Lung microvascular endothelial cell (primary cell): ENCODE measurements at places on chromosomes 5 and 9.

- DNase-seq, result no peak
Measured at GRCh38 chr9:12698986-12699385, 5.8 kb downstream of the TYRP1 start.

- peak; percentile 87 for DNase-seq
Measured at GRCh38 chr9:86946201-86947145, 833 bp downstream of the GAS1 start.

GRCh38 chr5:43042176-43042625 lies 2.1 kb upstream of the ANXA2R start:
- DNase-seq, result peak; percentile 75

DNA sequence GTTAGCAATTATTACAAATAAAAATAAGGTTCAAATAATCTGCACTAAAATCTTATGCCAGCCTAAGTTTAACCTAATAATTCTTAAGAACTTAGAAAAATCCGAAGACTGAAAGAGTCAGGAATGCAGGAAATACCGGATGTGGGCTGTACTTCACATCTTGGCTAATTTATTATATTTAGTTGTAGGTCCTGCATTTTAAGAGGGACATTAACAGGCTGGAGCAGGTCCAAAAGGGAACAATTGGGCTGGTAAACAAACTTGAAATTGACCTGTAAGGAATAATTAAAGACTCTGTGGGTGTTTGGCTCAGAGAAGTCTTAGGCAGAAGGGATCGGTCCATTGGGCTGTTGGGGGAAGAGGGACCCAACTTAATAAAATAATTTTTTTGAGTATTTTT lies 18.4 kb downstream of the GLRA1 start:
- no peak for DNase-seq

GRCh38 chr9:105320568-105320967 lies 76.1 kb downstream of the SLC44A1 start:
- DNase-seq, result no peak

GRCh38 chr5:67095346-67096171 lies 101.0 kb downstream of the CD180 start:
- peak; percentile 89 for DNase-seq
